ENCODE measurements at places on chromosomes 2 and 18.

- DNase-seq = no peak
Measured at GRCh38 chr18:79314838-79315388, 80.8 kb upstream of the NFATC1 start.

GRCh38 chr18:49682173-49682802 lies 120.4 kb downstream of the LIPG start:
- DNase-seq = no peak

- no peak for DNase-seq
Measured at GRCh38 chr2:219448099-219448775, 13.6 kb downstream of the SPEG start.

DNA sequence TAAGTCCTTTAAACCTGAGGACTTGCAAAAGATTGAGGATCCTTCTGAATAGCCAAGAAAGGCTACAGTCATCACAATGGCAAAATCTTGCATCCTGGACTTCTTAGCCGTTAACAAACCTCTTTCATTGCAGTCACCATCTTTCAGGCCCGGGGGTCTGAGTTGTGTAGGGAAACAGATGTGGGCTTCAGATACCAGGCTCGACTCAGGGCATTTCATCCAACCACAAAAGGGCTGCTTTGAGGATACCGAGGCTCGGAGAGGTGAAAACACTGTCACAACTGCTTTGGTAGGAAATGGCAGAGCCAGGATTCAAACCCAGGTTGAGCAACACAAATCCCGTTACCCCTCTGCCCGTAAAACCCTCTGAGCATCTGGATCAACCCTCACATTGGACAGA lies 147.4 kb downstream of the TFCP2L1 start:
- no peak for DNase-seq

DNA sequence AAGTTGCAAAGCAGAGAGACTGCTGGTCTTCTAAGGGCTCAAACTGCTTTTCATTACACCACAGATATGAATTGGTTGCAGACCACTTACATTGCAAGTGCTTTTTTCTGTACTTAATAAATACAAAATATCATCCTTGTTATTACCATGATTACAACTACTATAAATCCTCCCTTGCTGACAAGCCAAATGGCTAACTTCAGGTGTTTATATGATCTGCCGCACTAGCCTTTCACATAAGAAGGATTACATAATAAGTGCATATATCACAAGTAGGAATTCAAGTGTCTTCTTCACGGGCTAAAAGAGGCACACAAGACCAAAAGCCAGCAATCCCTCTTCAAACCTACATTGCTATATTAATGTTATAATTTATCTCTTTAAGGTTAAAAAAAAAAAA lies 373.0 kb downstream of the ZEB2 start:
- no peak for DNase-seq

- DNase-seq = no peak
Measured at GRCh38 chr2:172647439-172647838, 88.2 kb upstream of the RAPGEF4 start.

GRCh38 chr2:78011251-78011650 lies 489.1 kb upstream of the LRRTM4 start:
- peak; percentile 19 for DNase-seq

DNA sequence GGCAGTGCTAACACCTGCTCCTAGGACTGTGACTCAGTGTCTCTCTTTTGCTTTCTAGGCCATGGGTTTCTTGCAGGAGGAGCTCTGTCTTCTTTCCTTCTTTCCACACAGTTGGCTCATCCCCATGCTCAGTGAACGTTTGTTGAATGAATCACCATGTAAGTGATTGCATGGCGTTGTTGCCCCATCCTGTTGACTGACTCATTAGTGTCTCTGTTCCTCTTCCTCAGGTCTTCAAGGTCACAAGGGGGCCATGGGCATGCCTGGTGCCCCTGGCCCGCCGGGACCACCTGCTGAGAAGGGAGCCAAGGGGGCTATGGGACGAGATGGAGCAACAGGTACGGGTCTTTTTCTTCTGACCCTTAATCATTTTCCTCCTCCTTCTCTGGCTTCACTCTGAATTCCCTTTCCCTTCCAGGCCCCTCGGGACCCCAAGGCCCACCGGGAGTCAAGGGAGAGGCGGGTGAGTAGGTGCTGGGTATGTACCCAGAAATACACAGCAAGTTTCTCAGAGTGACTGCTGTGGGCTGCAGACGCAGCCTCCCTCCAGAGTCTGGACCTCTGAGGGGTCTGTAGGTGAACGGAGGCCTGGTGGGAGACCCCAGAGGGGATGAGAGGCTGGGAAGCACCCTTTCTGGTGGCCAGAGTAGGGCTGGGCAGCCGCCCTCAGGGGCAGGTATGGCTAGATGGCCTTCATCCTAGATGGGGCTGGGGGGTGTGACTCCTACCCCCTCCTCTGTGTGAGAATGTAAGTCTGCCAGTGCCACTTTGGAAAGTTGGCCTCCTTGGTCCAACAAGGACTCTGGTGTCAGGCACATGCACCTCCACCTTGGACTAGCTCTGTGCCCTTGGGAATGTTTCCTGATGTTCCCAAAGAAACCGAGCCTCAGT lies 32.4 kb downstream of the MARCO start:
- no peak for DNase-seq
